Cerebellar nuclear complex (tissue), 1 donor: ENCODE measurements at places on chromosomes 13 and 19.

- no peak for DNase-seq
These were observed 7.0 kb downstream of the TMEM221 start for GRCh38 chr19:17441241-17442021.

- DNase-seq, result no peak
These were observed 242.8 kb downstream of the ENOX1 start for GRCh38 chr13:43544011-43544410.

- DNase-seq, result no peak
These were observed 4.7 kb upstream of the ZNF611 start for GRCh38 chr19:52739576-52739975.

DNA sequence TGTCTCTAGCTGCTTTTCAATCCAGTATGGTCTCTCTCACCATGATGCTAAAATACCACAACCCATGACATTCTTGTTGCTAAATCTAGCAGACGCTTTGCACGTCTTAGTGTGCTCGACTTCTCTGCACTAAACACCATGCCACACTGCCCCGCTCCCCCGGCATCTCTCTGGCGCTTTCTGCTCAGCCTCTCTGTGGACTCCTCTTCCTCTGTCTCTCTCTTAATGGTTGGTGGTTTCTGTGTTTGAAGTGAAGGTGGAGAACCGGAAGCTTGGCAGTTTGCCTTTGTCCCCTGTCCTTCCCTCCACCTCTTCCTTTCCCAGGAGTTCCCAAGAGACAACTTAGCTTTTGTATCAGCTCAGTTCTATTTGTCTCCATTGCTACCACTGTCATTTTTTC lies 8.8 kb downstream of the ERCC5 start:
- DNase-seq, result no peak

- DNase-seq, result no peak
These were observed 71.8 kb downstream of the PEPD start for GRCh38 chr19:33449799-33450198.

GRCh38 chr19:6035026-6035425 lies 57.1 kb upstream of the RANBP3 start:
- no peak for DNase-seq

DNA sequence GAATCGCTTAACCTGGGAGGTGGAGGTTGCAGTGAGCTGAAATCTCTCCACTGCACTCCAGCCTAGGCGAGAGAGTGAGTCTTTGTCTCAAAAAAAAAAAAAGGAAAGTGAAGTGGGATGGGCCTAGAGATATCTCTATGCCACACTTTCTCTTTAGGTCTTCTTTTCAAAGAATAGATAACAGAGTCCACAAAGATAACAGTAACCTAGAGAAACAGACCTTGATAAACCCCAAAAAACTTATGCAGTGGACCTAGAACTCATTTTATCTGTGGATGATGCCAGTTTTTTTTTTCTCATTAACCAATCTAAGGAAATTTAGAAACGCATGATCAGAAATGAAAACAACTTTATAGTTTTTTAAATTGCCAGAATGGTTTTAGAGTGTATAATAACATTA lies 227.4 kb downstream of the LHFPL6 start:
- no peak for DNase-seq

DNA sequence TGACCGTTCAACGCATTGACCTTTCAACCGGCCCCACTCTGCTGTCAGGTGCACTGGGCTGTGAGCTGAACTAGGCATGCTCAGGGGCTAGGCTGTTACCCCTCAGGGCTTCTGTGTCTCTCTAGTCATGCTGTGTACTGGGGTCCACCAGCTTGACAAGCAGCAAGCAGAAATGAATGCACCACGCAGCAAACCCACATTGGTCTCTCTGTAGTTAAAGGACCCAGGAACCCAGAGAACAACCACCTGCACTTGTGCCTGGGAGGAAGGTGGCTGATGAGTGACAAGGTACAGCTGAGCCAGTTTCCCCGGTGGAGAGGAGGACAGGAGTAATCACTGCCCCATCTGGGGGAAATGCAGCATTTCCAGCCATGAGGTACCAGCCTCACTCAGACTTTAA lies 159.9 kb downstream of the USP12 start:
- no peak for DNase-seq

DNA sequence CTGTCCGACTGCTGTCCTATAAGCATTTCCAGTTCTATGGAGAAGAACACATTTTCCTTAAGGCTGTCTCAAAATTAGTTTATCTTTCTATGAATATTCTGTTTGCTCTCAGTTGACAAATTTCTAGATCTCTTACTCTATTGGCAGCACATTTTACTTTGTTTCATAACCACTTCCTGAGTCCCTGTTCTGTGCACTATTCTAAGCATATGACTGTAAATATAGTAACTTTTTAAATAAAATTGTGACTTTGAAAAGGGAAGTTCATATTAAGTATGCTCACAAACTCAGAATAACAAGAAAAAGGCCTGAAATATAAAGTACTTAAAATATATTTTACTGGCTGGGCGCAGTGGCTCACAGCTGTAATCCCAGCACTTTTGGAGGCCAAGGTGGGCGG lies 56.5 kb upstream of the HTR2A start:
- DNase-seq, result no peak

DNA sequence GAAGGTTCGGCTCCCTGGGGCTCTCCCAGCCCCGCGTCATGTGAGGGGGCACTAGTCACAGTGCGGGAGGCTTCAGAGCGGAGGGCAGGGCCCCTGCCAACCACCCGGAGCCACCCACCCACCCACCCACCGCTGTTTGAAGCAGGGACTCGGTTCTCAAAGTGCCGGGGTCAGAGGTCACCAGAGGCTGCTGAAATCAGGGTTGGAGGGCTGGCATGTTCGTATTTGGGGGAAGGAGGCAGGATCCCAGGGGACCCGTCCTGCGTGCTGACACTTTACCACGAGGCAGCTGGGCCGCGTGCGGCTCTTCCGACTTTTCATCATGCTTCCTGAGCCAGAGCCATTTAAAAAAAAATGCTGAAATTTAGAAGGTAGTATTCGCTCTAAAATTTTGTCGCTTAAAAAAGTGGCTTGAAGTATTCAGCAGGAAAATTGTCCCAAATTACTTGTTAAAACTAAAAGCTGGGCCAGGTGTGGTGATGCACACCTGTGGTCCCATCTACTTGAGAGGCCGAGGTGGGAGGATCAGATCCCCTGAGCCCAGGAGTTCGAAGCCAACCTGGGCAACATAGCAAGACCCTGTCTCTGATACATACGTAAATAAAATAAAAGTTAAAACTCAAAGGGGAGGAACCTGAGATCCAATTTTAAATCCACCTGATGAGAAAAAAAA lies 21.2 kb downstream of the ATP11A start:
- no peak for DNase-seq

DNA sequence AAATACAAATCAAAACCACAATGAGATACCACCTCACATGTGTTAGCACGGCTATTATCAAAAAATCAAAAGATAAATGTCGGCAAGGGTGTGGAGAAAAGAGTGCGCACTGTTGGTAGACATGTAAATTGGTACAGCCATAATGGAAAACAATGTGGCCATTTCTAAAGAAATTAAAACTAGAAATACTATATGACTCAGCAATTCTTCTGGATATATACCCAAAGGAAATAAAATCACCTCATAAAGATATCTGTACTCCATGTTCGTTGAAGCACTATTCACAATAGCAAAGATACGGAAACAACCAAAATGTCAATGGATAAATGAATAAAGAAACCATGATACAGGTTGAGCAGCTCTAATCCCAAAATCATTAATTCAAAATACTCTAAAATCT lies 30.8 kb downstream of the VWA8 start:
- no peak for DNase-seq

- DNase-seq, result no peak
These were observed 595 bp downstream of the XAB2 start for GRCh38 chr19:7628589-7629311.

DNA sequence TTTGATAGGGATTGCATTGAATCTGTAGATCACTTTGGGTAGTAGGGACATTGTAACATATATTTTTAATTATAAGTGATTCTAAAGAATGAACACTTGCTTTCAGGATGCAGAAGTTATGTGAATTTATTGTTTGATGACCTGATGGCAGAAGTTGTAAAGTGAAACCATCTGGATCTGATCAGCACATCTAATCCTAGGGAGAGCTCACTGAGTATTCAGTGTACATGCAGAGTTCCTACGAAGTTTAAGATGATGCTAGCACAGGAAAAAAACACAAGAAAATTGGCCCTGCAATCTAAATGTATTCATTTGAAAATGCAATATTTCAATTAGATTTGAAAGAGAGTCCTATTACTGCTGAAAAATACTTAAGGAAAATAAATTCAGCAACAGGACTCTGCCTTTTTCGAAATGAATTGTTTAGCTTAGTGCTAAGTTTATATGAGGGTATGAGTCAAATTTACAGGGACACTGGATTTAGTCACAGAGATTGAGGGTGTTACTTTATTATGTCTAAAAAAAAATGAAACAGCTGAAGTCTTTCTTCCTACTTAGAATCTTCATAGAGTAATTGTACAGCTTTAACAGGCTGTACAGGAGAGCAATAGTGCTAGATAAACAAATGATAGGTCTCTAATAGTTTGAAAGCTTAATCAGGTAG lies 385.7 kb downstream of the DCT start:
- no peak for DNase-seq

DNA sequence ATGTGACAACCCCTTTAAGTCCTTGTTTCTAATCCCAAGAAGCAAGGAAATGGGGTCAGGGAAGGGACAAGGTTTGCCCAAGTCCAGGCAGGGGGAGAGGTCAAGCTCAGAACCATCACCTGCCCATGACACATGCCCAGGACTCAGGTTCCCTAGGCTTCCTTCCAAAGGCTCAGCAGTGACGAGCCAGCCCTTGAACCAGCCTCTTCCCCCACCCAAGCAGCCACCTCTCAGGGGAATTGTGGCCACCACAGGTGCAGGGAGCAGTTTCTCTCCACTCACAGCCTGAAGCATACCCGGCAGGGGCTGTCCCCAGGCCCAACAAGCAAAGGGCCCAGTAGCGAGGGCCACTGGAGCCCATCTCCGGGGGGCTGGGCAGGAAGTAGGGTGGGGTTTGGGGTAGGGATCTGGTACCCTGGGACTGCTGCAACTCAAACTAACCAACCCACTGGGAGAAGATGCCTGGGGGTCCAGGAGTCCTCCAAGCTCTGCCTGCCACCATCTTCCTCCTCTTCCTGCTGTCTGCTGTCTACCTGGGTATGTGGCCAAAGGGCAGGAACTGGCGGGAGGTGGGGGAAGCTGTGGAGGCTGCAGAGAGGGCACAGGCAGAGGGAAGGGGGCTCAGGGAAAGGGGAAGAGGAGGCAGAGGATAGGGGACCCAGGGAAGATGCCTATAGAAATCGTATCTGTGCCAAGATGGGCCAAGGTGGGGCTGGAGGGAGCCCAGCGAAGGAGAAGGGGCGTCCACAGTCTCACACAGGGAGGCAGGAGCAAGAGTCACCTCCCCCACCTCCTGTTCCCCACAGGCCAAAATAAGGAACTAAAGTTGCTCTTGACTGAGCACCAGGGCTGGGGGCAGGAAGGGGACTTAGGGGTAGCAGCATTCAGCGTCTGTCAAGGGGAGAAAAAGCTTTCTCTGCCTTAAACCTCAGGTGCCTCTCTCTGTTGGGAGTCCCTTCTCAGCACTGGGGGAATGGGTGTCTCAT lies at the start of gene CD79A:
Gene CD79A, plus strand, starts transcription at position 433 of the 986 bp plus-strand sequence. Its CDS starts 26 bp downstream, at position 459.
- no peak for DNase-seq

GRCh38 chr13:27595055-27595811 lies 25.1 kb downstream of the LNX2 start:
- DNase-seq, result no peak

DNA sequence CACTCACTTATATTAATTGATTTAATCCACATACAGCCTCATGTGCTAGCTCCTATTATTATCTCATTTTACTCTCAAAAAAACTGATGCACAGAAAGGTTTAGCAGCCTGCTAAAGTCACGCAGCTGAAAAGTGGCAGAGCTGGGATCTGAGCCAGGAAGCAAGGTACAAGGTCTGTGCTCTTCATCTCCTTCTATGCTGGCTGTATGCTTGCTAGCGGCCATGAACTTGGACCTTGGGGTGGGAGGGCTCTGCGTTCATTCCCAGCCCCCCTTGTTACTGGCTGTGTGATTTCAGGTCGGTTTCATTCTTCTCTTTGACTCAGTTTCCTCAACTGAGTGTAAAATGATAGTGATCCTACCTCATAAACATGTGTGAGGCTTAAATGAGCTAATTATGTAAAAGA lies 69.8 kb downstream of the ALOX5AP start:
- no peak for DNase-seq

DNA sequence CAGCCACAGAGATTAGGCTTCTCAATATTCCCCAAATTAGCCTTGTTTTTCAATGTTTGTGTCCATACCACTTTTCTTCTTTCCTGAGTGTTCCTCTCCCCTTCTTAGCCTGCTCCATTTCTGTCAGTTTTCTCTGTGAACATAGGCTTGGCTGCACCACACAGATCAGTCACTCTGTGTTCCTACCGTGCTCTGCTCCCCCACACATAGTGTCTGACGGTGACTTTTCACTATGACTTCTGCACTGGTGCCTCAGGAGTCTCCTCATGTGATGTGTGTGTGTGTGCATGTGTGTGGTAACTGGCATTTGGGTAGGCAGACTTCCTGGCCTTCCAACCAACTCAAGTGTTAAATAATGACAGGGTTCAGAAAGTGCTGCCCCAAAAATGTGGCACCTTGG lies 47.9 kb upstream of the MYCBP2 start:
- peak; percentile 5 for DNase-seq

- DNase-seq, result no peak
These were observed 4.8 kb downstream of the TSHZ3 start for GRCh38 chr19:31344403-31344802.
